ENCODE measurements at places on chromosomes 12 and 14. TPM values are rescaled to one million over a fixed set of nuclear protein-coding genes. Genes with fewer than 3 reads are reported as not detected.

Gene LTA4H
- 35.0 TPM for total RNA-seq

Gene CISTR
- total RNA-seq: not detected

Gene AKAP5
- total RNA-seq: 0.10 TPM

Gene SLC25A47
- 0.37 TPM for total RNA-seq

Gene BBOF1
- total RNA-seq: 0.50 TPM

GRCh38 chr12:124453419-124454351, 113.7 kb downstream of the NCOR2 start:
- DNase-seq: peak; percentile 89

GRCh38 chr12:121240484-121241101, 30.7 kb downstream of the P2RX4 start:
- DNase-seq: no peak

DNA sequence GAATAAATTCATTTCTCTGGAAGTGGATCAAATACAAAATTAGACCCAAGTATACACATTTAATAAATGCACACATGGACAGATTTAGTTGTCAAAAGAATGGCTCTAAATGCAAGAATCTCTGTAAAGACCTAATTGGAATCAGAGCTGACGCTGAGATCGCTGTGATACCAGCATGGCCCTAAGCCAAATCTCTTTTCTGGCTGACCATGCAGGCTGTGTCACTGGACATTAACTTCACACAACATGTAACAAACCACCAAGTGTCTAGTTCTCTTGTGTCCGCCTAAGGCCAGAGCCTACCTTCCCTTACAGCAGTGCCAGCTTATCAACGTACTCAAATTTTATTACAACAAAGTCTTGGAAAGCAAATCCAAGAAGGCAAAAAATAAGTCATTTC, 127.5 kb downstream of the MED13L start:
- DNase-seq: no peak

GRCh38 chr12:115543269-115543668, 734.2 kb downstream of the MED13L start:
- no peak for DNase-seq

GRCh38 chr12:128323145-128323920, 56.4 kb downstream of the TMEM132C start:
- no peak for DNase-seq

- DNase-seq: no peak
These were observed 171.6 kb upstream of the PTPRQ start for GRCh38 chr12:80272387-80272915.

DNA sequence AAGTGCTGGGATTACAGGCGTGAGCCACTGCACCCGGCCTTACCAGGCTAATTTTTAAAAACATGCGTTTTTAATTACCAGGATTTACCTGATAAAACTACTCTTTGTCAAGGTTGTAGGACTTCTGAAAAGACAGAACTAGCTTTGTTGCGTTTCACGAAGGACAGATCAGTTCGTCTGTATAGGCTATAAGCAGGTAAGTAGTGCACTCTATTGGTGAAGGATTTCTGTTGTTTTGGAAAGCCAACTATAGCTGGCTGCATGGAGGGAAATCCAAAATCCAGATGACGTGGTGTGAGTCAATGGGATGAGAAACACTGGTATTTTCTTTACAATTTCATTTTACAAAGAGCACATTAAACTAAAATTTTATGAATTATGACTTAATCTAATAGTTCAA, 14.6 kb downstream of the GNPNAT1 start:
- no peak for DNase-seq

DNA sequence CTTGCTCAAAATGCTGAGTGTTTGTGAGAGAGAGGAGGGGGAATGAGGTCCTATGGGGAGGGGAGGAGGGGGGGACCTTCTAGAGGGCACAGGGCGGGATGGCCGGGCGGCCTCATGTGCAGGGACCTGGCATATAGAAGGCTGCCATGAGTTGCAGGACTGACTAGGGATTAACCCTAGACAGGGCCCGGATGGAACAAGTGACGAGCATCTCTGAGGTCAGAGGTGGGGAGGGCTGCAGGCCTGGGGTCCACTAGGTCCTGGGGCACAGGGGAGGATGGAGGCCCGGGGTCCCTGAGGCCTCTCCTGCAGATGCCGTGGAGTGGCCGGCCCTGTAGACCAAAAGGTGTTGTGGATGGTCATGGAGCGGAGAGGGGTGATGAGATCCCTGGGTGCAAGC, 104.0 kb upstream of the EIF5 start:
- DNase-seq: no peak

DNA sequence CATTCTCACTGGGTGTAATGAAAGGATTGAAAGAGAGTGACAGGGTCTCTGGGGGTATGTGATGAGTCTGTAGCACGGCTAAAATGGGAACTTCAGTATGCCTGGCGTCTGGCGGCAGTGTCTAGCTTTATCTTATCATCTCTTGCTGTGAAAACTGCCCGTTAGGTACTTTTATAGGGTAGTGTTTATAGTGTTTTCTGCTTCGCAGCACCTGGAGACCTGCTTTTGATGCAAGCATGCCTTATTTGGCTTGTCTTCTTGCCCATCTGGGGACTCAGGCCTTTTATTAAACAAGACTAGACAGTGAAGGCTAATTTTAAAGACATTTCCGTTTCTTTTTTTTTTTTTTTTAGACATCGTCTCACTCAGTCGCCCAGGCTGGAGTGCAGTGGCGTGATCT, 36.3 kb upstream of the ALDH2 start:
- DNase-seq: no peak

- no peak for DNase-seq
These were observed 126.7 kb upstream of the RFLNA start for GRCh38 chr12:124168016-124168786.

- DNase-seq: no peak
These were observed 396.8 kb downstream of the NUAK1 start for GRCh38 chr12:105741786-105742566.

GRCh38 chr14:33940561-33941011, 10.3 kb downstream of the EGLN3 start:
- no peak for DNase-seq

DNA sequence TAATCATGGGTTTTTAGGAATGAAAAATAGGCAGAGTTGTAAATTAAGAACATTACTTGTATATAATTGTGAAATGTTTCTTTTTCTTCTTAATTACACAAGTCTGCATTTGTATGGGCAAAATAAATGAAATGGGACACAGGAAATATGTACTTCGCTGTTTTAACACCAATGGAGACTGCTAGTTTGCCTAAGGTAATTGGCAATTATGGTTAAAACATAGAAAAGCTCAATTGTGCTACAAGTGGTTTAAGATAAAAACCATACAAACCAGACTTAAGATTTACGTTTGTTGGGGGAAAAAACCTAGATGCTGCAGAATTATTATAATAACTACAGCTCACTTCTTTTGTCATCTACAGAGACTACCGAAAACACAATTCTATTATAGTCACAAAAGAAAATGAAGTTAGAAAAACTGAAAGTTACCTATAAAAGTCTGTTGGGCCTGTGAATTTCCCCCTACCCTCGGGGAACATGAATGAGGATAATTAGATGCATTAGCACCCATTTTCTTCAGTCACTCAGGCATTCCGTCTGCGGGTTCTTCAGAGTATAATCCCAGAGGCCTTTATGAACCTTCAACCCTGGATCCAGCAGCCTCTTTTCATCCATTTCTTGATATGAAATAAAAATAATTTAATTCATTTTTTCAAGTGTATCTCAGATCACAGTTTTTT, 37.2 kb downstream of the BTBD7 start:
- no peak for DNase-seq

Measured in HT-29 (cell line).